ENCODE measurements at places on chromosomes 5 and 9.
A peak's percentile ranks its signal among the peaks of the same experiment; 100 is the strongest.

DNA sequence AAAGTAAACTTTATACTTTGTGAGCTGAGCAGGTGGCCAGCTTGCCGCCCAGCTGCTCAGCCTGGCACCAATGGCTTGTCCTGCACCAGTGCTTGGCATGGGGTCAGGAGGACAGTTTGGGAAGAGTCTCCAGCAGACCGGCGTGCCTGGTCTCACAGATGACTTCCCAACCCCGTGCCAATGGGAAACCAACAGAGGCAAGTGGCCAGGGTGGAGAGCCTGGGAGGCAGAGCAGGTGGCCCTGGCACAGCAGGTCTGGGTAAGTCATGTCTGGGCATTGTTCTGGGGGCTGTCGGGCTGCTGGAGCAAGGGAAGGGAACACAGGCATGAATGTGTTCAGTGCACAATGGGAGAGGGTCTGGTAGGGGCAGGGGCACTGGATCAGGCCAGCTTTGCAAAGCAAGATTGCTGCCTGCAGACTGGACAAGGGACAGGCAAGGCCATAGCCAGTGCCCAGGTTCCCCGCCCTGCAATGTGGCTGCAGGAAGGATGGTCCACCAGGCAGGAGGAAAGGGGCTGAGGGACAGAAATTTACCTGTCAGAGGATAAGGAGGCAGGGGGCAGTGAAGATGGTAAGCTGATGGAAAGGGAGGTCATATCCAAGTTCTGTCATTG lies 76.2 kb upstream of the ALDH1B1 start:
- DNase-seq: no peak

DNA sequence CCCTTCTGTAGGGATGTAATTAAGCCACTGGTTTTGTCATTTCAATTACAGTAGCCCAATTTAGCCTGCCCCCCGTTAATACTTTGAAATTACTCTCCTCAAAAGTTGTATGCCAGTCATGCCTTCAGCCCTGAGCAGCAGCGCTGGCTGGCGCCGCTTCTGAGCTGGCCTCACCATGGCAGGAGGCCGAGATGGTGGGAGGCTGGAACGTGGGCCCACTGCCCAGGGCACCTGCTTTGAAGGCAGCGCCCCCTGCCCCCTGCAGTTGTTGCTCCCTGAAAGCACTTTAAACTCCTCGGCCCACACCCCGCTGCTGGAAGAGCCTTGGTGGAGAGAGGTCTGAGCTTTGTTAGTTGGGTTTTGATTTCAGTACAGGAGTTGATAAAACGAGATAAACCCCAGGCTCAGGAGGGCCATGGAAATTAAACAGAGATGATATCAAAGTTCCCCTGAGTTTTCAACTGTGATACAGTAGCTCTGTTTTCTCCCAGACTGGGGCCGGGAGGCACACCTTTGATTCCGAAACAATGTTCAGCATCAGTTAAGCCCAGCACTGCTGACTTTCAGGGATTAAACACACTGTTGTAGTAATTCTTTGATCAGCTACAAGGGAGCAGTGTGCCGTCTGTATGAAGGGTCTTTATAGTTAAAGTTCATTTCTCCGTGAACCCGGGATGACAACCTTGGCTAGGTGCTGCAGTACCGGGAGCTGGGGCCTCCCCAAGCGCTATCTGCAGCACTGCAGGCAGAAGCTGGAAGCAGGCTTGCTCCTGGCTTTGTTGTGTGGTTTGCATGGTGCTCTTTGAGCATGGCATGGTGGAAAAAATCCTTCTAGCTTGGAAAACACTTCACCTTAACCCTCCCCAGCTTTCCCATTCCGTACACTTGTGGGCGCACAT lies 9.5 kb downstream of the MVB12B start:
- no peak for DNase-seq

DNA sequence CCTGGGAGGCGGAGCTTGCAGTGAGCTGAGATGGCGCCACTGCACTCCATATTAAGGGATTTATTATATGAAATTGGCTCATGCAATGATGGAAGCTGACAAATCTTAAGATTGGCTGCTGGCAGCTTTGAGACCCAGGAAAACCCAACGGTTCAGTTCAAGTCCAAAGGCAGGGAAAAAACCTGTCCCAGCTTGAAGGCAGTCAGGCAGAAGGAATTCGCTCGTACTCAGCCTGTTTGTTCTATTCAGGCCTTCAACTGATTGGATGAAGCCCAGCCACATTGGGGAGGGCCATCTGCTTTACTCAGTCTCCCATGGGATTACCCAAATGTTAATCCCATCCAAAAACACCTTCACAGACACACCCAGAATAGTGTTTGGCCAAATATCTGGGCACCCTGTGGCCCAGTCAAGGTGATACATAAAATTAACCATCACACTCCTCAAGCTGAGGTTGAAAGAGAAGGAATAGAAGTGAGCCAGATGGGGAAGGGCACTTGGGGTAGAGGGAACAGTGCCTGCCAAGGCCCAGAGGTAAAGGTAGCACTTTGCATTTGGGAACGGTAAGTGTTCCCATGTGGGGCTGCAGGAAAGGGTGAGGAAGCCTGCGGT lies 8.5 kb upstream of the ORM1 start:
- DNase-seq: no peak

DNA sequence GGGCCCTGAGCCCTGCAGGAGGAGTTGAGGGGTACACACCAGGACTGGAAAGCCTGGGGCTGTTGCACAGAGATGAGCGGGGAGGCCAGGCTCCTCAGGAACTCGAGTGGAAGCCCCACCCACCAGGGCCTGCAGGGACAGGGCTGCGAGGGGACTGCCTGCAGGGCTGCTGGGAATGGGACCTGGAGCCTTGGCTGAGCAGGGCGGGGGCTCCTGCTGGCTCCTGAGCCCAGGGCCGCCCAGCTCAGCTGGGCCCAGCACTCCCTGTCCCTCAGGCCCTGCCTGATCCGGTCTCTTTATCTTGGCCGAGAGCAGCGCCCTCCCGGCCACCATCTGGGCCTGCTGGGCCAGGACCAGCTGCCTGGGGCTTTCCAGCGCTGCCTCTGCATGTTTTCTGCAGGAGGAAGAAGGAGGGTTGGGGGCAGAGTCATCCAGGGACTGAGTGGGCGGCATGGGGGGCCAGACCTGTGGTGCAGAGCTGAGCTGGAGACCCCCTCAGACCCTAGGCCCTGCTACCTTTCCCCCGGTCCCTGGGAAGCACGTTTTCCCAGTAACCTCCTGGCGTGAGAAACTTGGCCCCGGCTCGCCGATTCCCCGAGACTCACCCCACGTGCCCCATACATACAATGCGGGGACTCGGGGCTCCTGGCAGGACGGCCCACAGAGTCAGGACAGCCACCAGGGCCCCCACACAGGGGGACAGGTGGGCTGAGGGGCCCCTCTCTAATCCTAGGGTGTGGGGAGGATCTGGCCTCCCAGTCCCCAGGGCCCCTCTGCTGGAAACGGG lies 9.4 kb downstream of the LCN12 start:
- no peak for DNase-seq

- no peak for DNase-seq
These were observed 123.8 kb downstream of the DROSHA start for GRCh38 chr5:31407921-31408693.

DNA sequence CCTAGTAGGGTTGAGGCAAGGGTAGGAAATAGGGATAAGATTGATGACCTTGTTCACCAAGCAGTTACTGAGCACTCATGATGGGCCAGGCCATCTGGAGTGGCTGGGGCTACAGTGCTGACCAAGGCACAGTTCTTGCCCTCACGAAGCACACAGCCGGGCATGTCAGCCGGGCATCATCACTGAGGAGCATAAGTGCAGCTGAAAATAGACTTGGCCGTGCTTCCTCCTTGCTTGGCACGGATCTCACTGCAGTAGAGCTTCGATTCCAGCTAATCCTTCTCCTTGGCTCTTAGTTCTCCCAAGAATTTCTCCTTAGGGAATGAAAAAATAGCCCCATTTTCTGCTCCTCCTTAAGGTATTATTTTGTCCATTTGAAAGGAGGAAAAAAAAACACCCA lies 116.6 kb downstream of the NMUR2 start:
- DNase-seq: no peak

- no peak for DNase-seq
These were observed 1020.4 kb downstream of the CDH18 start for GRCh38 chr5:18967637-18968036.

GRCh38 chr9:112037281-112038016 lies 137.6 kb downstream of the SUSD1 start:
- DNase-seq: peak; percentile 61

DNA sequence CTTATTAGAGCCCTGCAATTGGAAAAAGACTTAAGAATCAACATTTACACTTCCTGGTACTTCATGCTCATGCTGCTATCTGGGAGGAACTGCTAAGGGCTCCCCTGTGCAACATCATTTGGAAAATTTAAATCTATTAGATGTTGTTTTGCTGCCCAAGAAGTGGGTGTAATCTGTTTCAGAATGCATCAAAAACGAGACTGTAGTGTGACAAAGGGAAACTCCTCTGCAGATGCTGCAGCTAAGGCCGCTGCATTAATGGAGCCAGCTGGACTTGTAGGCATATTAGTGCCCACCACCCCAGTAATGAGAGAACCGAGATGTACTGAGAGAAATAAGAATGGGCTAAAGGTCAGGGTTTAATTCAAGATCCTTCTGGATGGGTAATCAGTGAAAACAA lies 11.1 kb upstream of the PAIP1 start:
- DNase-seq: no peak

DNA sequence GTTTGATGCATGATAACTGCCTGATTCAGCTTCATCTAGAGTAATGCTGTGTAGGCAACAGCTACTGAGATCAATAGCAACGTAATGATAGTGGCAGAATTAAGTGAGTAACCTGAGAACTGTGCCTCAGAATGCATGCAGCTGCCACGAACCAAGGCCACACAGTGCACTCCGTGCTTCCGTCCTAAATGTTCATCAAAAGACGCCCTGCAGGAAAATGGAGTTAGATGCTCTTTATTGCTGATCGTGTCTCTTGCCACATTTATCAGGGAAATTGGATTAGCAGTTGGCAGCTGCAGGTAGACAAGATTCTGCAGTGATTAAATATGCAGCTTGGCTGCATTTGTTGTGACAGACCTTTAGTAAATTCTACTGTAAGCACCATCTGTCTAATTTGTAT lies 107.7 kb upstream of the TLX3 start:
- no peak for DNase-seq

GRCh38 chr5:165015547-165015946 lies 1510.1 kb downstream of the MAT2B start:
- no peak for DNase-seq

All from activated naive CD8-positive, alpha-beta T cell treated with anti-CD3 and anti-CD28 coated beads, Interleukin-2, amount 50 U/mL, for 24 hours (primary cell).